Regular cardiac myocyte (primary cell): ENCODE measurements at places on chromosomes 11 and 22. TPM values are rescaled to one million over a fixed set of nuclear protein-coding genes. Genes with fewer than 3 reads are reported as not detected.

P2RX6 gene
- total RNA-seq, result 2.7 and 9.3 TPM in 2 replicates

MYEOV gene
- 0.85 and 4.8 TPM in 2 replicates for total RNA-seq

RIMBP3B gene
- total RNA-seq, result under 0.01 TPM in 2 replicates

CDC42BPG gene
- 0.19 and 1.1 TPM in 2 replicates for total RNA-seq

SSRP1 gene
- 37.2 and 120 TPM in 2 replicates for total RNA-seq

KDELR3 gene
- 147 and 213 TPM in 2 replicates for total RNA-seq

KRTAP5-10 gene
- not detected in 2 replicates for total RNA-seq

LRRC75B gene
- total RNA-seq, result 2.1 and 5.1 TPM in 2 replicates

CD248 gene
- total RNA-seq, result 28.5 and 40.3 TPM in 2 replicates
